ENCODE measurements at places on chromosomes 16 and 17. TPM values are rescaled to one million over a fixed set of nuclear protein-coding genes. Genes with fewer than 3 reads are reported as not detected.

GRCh38 chr16:50338371-50339231 lies 30.2 kb downstream of the BRD7 start:
- ATAC-seq, result no peak

DNA sequence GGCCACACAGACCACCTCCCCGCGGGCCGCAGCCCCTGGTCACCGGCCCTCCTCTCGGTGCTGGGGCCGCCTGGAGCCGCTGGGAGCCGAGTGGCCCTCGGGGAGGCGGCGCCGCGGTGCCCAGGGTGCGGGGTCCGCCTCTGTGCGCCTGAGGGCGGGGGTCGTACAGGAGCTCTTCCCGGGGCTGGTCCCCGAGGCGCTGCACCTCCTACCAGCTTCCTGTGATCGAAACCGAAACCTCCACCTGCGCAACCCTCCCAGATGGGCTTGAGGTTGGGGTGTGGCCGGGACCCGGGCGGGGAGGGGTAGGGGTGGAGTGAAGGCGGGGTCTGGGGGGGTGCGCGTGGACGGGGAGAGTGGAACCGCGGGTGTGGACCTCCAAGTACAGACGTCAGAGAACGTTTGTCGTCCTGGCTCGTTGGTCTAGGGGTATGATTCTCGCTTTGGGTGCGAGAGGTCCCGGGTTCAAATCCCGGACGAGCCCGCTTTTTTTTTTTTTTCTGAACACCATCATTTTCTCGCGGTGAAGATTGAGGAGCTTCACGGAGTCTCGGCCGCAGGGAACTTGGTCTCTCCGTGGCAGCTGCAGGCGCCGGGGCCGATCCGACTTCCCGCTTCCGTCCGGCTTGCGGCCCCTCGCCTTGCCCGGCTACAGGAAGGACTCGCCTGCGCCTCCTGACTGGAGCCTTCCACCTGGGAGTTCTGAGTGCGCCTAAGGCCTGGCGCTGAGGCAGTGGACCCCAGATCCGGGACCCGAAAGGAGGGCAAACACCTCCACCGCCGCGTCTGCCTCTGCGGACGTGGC lies 23.9 kb downstream of the ZNF213 start:
- peak; percentile 92 for ATAC-seq

Gene VWA3A
- total RNA-seq, result not detected

Gene YBX2
- total RNA-seq, result 0.96 TPM

DNA sequence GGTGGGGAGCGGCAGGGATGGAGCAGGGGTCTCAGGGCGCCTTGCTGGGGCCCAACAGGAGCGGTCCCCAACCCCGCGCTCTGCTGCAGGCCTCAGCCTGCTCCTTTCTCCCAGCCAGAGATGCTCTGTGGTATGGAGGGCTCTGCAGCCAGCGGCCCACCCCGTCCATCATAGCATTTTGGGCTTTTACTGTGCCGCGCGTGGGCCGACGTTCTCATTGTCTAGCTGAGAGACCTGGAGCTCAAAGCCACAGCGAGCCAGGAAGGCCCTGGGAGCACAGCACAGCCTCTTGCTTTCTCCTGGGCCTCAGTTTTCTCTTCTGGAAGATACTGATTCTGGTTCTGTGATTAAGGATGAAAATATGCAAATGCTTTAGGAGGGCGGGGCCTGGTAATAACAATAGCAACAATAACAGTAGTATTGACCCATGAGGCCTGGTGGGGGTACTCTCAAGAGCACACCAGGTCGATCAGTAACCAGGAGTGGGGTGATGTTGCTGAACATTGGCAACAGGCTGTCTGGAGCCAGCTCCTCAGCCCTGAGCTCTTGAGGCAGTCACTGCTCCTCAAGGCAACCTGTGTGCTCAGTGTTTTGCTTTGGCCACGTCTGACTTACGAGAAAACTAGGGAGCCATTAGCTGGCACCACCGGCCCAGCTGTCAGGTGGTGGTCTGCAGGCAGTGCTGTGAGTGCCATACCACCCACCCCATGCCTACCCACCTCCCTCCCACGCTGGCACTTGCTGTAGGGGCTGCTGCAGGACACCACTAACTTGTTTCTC lies 1.1 kb upstream of the RASD1 start:
- ATAC-seq, result no peak

DNA sequence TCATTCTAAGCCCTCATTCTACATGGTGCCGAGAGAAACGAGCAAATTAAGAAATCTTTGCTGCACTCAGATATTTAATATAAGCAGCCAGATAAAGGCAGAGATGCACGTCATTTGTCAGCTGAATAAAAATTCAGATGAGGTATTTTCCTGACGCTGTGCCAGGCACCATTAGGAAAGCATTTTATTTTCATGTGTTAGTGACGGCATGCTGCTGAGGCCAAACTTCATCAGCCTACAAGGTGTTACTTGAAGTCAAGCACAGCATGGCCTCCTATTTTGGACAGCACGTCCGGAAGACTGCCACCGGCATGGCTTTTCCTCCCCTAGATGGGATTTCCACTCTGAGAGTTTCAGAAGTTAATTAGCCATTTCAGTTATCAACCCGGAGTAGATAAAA lies 70.3 kb downstream of the IRX3 start:
- no peak for ATAC-seq

DNA sequence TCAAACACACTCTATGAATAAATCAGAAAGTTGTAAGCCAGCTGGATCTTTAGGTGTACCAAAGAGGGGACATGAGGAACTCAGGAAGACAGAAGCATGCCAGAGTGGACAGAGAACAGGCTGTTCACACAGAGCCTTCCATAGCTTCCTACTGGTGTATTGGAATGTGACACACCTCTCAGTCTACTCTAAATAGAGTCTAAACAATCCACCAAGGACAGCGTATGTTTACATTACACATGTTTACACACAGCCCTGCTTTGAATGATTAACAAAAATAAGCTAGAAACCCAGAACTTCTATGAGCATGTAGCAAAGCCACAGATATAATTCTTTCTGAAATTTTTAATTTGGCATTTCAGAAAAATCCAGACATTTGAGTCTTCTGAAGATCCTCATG lies 1279.0 kb upstream of the CDH8 start:
- no peak for ATAC-seq

- no peak for ATAC-seq
These were observed 114.6 kb upstream of the NOG start for GRCh38 chr17:56478836-56479447.

Gene CLDN7
- 279 TPM for total RNA-seq

Gene WNT9B
- total RNA-seq, result not detected

Measured in esophagus mucosa (tissue), 1 donor.